ENCODE measurements at places on chromosomes 12 and 14. TPM values are rescaled to one million over a fixed set of nuclear protein-coding genes. Genes with fewer than 3 reads are reported as not detected.

- DNase-seq: no peak
Observed at GRCh38 chr14:52391881-52392615, 77.9 kb downstream of the PTGER2 start.

DNA sequence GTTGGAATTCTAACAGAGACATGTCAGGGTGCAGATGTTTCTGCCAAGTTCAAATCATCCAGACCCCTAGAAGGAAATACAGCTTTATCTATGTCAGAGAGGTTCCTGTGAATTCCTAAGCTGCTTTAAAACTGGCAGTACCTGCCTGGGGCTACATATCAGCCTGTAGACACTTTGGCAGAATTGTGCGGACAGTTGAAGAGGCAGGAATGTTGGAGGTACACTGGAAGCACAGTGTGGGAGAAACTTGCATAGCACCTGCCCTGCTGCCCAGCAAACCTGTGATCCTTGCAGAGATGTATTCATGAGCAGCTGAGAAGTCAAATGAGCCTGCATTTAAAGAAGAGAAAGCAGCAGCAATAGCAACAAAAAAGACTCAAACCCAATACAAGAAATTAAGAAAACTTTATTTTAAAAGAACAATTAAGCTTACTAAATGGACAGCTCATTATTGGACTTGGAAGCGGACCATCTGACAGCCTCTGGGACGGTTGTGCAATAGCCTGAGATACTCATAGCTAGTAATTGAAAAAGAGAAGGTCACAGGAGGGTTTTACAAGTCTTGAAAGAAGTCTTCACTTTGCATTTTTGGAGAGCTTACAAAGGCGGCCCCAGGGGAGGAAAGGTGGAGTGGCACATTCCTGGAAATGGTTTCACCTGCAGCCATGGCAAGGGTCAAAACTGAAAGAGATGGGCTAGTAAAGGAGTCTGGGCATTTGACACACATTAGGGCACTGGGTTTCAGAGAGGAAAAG is 280.9 kb upstream of the FLRT2 start:
- DNase-seq: no peak

DNA sequence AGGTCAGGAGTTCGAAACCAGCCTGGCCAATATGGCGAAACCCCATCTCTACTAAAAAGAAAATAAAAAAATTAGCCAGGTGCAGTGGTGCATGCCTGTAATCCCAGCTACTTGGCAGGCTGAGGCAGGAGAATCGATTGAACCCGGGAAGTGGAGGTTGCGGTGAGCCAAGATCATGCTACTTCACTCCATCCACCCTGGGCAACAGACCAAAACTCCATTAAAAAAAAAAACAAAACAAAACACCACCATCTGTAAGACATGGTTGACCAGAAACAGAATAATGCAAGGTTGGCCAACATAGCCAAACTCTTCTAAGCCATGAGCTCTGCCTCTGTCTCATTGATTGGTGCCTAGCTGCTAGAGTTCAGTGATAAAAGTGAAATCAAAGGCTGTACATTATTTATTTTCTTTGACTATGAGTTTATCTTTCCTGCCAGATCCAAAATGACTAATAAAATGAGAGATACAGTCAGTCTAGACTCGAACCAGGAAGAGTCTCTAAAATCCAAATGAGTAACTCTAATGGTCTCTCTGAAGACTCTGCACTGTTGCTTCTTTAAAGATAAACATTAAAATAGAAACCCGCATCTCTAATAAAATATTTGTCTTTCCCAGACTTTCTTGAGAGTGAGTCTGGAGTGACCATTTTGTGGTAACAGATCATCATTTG is 404.7 kb downstream of the DAD1 start:
- no peak for DNase-seq

DNA sequence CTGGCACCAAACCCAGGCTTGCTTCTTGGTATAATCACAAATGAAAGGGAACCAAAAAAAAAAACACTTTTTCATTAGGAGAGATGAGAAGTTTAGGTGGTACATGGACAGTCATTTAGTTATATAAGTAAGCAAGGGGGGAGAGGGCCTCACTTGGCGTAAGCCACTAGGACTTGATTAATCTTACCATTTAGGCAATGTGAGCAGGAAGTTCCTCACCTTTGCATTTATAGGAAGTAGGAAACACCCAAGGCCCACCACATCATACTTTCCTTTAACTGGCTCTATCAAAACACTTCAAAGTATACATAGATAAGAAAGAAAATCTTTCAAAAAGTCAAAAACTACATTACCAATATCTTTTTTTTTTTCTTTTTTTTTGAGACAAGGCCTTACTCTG is 6.7 kb upstream of the RPS6KA5 start:
- no peak for DNase-seq

- no peak for DNase-seq
Observed at GRCh38 chr12:93626160-93626559, 51.0 kb upstream of the CRADD start.

TMEM229B gene
- polyA plus RNA-seq: 11.9 TPM

CD27 gene
- polyA plus RNA-seq: 1.6 TPM

MIP gene
- polyA plus RNA-seq: 0.24 TPM
